ENCODE measurements at places on chromosomes 6 and 20. TPM values are rescaled to one million over a fixed set of nuclear protein-coding genes. Genes with fewer than 3 reads are reported as not detected.

GRCh38 chr6:109424946-109425345, 15.5 kb downstream of the PPIL6 start:
- DNase-seq, result no peak

PRL gene
- not detected for total RNA-seq

GRCh38 chr6:161273274-161273751, 548 bp downstream of the AGPAT4 start:
- DNase-seq, result no peak

DNA sequence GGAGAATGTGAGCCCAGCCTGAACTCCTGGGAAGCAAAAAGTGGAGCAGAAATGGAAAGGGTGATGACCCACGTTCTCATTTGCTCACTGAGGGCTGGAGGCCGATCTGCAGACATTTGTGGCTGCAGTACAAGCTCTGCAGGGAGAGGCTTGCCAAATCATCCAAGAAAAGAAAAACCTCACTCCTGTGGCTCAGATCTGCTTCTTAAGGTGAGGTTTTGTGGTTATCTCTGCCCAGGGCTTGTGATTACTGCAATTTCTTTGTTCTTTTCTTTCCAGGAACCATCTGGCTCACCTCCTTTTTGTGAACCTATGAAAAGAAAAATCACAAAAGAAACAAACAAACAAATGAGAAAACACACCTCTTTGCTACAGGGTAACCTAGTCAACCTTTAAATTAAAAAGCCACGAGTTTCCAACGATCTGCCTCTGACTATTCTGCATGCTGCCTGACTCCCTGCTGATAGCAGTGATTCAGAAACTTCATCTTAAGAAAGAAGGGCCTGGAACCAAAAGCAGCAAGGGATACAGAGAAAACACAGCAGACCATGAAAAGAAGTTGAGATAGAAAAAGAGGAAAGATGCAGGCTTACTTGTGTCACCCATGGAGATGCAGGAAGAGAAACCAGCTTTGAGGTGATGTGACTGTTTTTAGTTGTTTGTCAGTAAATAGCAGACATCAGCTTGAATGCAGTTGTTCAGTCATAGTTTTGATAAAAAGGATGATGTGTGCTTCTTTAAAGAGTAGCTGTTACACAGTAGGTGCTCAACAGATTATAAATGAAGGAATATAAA, 165.1 kb downstream of the LMBRD1 start:
- no peak for DNase-seq

Data from mucosa of descending colon (tissue), 3 donors.